A549 treated with ZK216348 at 1 μM for 4 hours (cell line): ENCODE measurements at places on chromosomes 6 and 20. TPM values are rescaled to one million over a fixed set of nuclear protein-coding genes. Genes with fewer than 3 reads are reported as not detected.

Gene IFNGR1
- total RNA-seq, result 26.6 to 37.8 TPM (median 30.8 TPM) in 5 replicates

Gene TRIM15
- total RNA-seq, result 0.09 TPM in 1 of 5 replicates, not detected in the others

Gene ID4
- total RNA-seq, result 0.87 to 1.5 TPM (median 0.90 TPM) in 5 replicates

Gene COL9A3
- total RNA-seq, result 0.21 to 0.81 TPM (median 0.49 TPM) in 5 replicates

Gene SEMG1
- total RNA-seq, result not detected in 5 replicates

Gene PPP1R3G
- 1.2 to 2.2 TPM (median 1.6 TPM) in 5 replicates for total RNA-seq

Gene OLIG3
- total RNA-seq, result not detected in 5 replicates

Gene MUC21
- total RNA-seq, result 0.05 TPM in 1 of 5 replicates, not detected in the others

Gene TSPO2
- total RNA-seq, result not detected in 5 replicates

Gene AVP
- total RNA-seq, result not detected in 5 replicates

Gene ARFGEF3
- total RNA-seq, result 0.45 to 0.61 TPM (median 0.48 TPM) in 5 replicates

Gene RIMS1
- total RNA-seq, result not detected in 5 replicates

Gene DUSP15
- 0.62 to 1.3 TPM (median 0.90 TPM) in 5 replicates for total RNA-seq

Gene B3GAT2
- total RNA-seq, result 0.02 to 0.05 TPM in 2 of 5 replicates, not detected in the others

Gene LY86
- total RNA-seq, result not detected in 5 replicates

Gene TFAP2A
- 11.7 to 15.9 TPM (median 14.2 TPM) in 5 replicates for total RNA-seq

Gene DCBLD1
- total RNA-seq, result 27.3 to 36.2 TPM (median 31.0 TPM) in 5 replicates

Gene MAS1
- not detected in 5 replicates for total RNA-seq

Gene FERMT1
- total RNA-seq, result 14.4 to 16.7 TPM (median 15.2 TPM) in 5 replicates

Gene DUSP22
- total RNA-seq, result 10.8 to 14.6 TPM (median 13.2 TPM) in 5 replicates

Gene TTK
- 11.9 to 22.1 TPM (median 18.9 TPM) in 5 replicates for total RNA-seq

Gene C6orf58
- 0.22 TPM in 1 of 5 replicates, not detected in the others for total RNA-seq

Gene KIF25
- 0.12 TPM in 1 of 5 replicates, not detected in the others for total RNA-seq

Gene MUC22
- total RNA-seq, result 0.02 TPM in 1 of 5 replicates, not detected in the others

Gene CAP2
- 11.3 to 14.7 TPM (median 12.5 TPM) in 5 replicates for total RNA-seq

Gene ALDH5A1
- 5.2 to 8.4 TPM (median 7.1 TPM) in 5 replicates for total RNA-seq

Gene RREB1
- total RNA-seq, result 7.5 to 11.6 TPM (median 9.1 TPM) in 5 replicates

Gene TP53TG5
- total RNA-seq, result not detected in 5 replicates

Gene CST9
- total RNA-seq, result not detected in 5 replicates

Gene C4A
- 0.94 to 1.5 TPM (median 1.5 TPM) in 5 replicates for total RNA-seq

Gene FAM162B
- total RNA-seq, result not detected in 5 replicates

Gene PRICKLE4
- total RNA-seq, result 0.70 to 1.6 TPM (median 1.1 TPM) in 4 of 5 replicates, not detected in the other

Gene GJA1
- total RNA-seq, result 47.2 to 79.8 TPM (median 68.1 TPM) in 5 replicates

Gene UFL1
- 5.3 to 11.5 TPM (median 8.4 TPM) in 5 replicates for total RNA-seq

Gene FAM135A
- 7.2 to 15.8 TPM (median 12.0 TPM) in 5 replicates for total RNA-seq

Gene TFAP2D
- not detected in 5 replicates for total RNA-seq

Gene DACT2
- total RNA-seq, result 0.14 to 0.27 TPM (median 0.15 TPM) in 5 replicates
